ENCODE measurements at places on chromosomes 6 and 20.
A peak's percentile ranks its signal among the peaks of the same experiment; 100 is the strongest.

DNA sequence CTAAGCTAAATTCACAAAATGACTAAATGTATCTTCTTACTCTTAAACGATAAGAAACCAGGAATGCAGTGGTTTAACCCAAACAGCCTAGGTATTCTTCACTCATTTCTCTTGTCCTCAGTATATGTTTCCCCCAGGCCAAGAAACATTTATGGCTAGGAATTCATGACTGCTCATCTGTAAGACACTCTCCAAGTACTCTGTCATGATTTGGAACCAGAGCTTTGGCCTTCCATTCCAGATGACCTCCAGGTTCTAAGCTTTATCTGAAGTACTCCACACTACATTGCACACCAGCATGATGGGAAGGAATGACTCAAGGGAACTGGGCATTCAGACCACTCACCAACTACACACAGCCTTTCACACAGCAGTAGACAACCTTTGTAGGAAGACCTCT is 29.3 kb downstream of the NT5E start:
- no peak for DNase-seq

- DNase-seq: no peak
Observed at GRCh38 chr6:81621816-81622395, 130.6 kb downstream of the TENT5A start.

GRCh38 chr6:156887623-156888269 is 110.6 kb downstream of the ARID1B start:
- DNase-seq: no peak

GRCh38 chr20:4567170-4567569 is 154.5 kb upstream of the PRND start:
- DNase-seq: no peak

DNA sequence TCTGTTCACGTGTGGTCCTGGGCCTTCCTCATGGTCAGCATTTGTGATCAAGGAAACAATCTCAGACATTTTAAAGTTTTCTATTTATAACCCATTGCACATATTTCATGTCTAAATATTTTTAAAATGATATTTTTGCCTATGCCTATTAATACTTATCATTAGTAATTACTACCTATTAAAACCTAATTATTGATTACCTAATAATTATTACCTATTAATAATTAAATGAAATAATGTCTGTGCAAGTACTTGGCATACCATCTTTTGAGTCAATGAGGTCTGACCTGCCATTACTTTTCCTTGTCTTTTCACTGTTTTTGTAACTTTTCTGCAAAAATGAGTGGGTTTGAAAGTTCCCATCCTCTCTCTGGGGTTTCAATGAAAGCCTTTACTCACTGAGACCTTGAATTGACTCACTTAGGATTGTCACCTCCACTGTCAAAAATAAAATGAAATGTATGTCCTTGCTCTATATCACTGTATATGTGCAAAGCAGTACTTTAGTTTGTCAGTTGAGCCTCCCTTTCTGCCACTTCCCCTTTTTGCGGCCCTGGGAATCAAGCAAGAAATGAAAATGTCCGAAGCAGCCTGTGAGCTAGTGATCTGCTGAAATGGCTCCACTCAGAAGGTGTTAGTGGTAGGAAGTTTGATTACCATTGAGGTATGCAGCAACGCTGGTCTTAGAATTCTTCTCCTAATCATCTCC is 87.8 kb downstream of the L3MBTL3 start:
- peak; percentile 79 for DNase-seq

DNA sequence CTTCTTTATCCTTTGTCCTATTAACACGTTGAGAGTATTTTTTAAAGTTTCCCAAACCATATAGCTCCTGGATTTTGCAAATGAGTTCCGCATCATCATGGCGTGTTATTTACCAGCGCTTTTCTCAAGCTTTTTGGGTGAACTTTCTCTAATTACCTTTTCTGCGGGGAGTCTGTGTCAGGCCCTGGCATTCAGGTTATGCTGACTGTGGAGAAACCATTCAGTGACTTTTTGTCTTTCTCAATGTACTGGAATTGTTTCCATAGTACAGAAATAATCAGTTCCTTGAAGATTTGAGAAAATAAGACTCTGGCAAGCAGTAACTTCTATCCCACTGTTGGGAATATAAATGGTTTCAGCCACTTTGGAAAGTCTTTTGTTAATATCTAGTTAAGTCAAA is 115.3 kb downstream of the CDH26 start:
- DNase-seq: no peak

DNA sequence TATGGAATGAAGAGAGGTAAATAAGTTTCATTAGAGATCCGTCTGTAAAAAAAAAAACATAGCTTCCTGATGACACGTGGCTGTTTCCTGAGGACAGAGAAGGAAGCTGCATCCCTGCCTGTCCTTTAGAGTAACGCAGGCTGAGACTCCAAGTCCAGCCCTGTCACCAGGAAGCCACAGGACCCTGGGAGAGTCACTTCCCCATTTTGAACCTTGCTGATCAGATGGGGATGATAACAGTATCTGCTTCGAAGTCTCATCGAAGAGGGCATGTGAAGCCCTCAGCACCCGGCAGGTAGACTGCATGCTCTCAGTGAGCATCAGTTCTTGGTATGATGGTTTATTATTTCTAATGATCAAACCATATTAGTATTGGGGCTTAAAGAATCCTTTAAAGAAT is 139.1 kb upstream of the KCNG1 start:
- peak; percentile 38 for DNase-seq

DNA sequence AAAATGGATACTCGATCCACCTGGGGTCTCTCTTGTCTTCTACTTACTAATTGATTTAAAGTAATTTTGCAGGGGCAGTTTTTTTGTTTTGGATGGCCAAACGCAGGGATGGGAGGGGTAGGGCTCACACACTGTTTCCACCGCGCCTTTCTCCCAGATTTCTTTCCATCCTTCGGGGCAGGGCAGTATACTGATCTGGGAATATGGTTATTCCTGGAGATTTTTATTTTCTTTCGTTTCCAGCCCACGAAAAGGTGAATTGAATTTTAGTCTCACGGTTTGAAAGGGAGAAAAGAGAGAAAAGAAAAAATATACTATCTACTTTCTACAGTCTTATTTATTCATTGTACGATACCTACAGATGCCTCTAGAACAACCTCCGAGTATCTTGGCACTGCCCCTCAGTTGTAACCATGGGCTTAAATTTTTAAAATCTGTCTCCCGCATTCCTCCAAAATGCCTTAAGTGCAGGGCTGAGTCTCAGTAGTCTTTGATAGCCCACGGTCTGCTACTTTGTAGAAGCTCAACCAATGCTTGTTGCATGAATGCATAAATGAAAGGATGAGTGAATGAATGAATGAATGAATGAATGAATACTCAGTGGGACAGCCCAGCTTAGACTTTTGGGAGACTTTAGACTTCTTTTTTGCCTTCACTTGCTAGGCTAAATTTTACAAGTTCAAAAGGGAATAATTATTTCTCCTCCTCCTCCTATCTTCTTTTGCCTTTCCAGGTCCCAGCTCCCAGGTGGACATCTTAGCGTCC is 18.1 kb upstream of the TRIM27 start:
- no peak for DNase-seq

DNA sequence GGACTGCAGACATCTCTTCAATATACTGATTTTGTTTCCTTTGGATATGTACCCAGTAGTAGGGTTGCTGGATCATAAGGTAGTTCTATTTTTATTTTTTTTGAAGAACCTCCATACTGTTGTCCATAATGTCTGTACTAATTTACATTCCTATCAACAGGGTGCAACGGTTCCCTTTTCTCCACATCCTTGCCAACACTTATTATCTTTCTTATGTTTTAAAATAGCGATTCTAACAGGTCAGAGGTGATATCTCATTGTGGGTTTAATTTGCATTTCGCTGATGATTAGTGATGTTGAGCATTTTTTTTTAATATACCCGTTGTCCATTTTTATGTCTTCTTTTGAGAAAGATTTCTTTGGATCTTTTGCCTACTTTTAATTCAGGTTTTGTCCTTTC is 2.0 kb upstream of the TP53RK start:
- DNase-seq: no peak

GRCh38 chr6:121515630-121516265 is 80.3 kb downstream of the GJA1 start:
- DNase-seq: no peak

DNA sequence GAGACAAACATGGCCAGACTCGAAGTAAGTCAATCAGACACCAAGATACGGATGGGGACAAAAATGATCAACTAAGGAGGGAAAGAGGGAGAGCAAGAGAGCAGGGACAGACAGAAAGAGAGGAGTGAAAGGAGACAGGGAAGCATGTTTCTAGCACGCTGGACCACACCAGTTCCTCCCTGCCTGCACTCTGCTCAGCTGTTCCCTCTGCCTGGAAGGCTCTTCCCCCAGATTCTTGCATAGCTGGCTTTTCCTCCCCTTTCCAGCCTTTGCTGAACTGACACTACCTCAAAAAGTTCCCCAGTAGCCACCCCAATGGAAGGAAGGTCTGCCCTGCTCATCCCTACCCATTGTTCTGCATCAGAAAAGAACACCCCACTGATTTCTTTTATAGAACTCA is 185.9 kb downstream of the MAFB start:
- DNase-seq: no peak

DNA sequence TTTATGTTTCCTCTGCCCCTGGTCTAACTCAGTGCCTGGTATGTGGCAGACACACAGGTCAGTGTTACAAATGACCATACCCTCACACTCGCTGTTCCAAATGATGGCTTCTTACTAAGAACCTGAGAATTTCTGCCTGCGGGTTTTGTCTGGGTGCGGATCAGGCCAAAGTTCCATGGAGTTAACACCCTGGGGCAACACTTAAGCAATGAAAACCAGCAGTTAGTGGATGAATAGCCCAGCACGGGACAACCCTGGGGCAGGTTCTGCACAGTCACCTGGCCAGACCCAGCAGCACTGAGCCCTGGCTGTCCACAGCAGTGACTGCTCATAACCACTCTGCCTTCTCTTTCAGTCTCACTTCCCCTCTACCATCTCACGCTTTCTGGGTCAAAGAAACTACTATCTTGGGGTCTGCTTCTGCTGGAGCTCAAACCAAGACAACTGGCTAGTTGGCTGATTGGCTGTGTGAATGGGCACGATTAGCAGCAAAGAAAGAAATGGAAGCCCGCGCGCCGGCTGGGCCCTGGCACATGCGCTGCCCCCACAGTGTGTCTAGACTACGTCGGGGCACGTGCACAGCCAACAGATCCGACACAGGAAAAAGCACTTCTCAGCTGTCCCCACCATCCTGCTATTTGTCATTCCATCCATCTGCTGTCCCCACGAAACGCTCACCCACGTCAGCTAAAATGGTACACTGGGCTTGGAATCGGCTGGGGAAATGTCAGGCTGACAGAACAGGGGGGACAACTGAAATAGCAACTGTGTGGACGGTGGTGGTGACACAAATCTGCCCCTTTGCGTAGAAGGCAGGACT is 36.6 kb downstream of the MGME1 start:
- no peak for DNase-seq

DNA sequence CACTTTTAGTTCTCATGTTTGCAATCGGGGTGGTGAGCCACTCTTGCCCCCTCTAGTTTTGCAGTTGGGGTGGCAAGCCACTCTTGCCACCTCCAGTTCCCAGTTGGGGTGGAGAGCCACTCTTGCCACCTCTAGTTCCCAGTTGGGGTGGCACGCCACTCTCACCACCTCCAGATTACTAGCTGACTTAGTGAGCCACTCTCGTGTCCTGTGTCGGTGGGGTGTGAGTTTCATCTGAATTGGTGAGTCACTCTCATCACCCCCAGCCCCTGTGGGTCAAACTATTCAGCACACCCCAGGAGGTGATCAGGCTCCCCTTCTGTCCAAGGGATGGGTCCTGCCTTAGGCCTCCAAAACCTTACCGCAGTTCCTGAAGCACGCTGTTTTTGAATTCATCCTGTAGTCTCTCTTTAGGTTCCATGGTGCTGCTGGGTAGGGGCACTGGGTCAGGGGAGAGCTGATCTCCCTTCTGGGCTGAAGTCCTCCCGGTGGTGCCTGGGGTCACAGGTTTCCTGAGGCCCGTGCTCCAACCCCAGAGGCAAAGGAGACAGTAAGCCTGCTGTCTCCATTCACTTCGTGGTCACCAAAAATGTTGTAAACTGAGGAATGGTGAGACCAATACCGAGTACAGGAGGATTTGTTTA is 224.2 kb upstream of the SYNCRIP start:
- peak; percentile 17 for DNase-seq

DNA sequence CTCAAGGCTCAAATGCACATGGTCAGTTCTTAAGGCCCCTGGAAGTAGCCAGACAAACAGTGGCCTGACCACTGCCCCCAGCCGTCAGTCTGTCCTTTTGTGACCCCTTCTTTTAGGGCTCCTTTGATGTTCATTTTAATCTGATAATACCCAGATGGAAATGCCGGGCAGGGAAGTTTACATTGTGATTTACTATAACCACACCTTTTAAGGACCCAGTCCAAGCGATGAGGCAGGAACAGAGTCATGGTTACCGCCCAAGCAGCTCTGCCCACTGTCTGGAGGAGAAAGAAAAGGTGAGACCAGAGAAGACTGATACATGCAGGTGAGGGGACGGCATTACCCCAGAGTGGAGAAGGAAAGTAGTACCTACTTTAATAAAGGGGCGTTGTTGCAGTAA is 110.6 kb downstream of the PLEKHG1 start:
- no peak for DNase-seq

GRCh38 chr6:134015719-134016557 is 36.5 kb downstream of the SLC2A12 start:
- DNase-seq: peak; percentile 7

DNA sequence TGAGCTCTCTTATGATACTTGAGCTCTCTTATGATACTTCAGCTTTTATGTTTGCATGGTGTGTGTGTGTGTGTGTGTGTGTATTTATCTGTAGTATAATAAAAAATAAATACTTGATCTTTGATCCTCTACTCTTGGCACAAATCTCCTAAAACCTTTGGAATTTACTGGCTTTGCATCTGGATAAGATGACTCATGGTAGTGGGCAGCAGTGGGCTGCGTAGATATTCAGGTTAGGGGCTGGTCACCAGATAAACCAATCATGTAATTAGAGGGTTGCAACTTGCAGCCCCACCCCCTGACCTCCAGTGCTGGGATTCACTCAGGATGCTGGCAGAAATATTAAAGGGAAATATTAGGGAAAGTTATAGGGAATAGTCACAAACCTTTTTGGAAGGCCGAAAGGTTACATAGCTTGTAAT is 151.9 kb upstream of the COL21A1 start:
- no peak for DNase-seq

DNA sequence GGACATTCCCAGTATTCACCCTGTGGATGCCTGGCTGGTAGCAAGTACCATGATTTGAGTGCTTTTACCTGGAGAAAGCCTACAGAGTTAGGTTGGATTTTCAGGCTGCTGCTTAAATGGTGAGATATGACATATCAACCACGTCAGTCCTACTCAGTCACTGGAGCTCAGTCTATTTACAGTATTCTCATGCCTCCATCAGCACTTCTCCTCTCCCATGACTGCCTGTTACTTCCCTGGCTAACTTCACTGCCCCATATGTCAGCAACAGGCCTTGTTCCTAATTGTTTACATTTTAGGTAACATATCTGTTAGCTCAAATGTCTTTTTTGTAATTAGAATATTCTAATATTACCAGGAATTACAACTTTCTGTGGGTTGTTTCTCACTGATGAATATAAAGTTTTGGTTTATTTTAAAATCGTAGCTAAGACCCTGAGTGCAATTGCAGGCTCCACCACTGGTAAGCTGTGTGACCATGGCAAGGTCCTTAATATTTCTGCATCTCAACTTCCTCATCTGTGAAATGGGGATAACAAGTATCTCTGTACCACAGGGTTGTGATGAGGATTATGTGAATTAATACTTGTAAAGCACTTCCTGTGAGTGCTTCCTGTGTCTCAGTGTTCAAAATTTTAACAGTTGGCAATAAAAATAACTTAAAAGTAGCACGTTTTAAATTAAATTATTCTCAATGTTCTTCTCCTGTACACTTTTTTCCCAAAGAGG is 54.3 kb downstream of the RNF144B start:
- DNase-seq: peak; percentile 49

GRCh38 chr20:15039088-15039752 is 701.8 kb upstream of the FLRT3 start:
- no peak for DNase-seq
